Activated naive CD4-positive, alpha-beta T cell (primary cell): ENCODE measurements at places on chromosomes 12 and 14.

GRCh38 chr12:12586879-12587675, 24.4 kb upstream of the DUSP16 start:
- DNase-seq: no peak

DNA sequence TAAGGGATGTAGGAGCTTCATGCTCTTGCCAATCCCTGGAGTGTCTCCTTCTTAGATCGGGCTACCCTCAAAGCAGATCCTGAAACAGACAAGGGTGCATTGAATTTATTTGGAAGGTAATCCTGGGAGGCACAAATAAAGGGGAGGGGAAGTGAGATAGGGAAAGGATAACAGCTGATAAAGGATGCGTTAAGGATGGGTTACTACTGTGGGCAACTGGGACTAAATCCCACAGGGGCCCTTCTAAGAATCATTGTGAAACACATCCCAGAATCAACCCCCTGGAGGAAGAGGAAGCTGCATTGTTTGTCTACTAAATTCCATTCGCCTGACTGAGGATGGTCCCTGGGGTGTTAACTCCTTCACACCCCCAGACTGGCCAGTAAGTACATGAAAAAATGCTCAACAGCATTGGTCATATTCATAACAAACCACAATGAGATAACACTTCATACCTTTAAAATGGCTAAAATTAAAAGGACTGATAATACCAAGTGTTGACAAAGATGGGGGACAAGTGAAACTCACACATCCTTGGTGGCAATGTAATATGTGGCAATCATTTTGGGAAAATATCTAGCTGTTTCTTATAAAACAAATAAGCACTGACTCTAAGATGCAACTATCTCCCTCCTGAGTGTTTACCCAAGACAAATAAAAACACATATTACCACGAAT, 37.0 kb upstream of the CMKLR1 start:
- DNase-seq: no peak

- DNase-seq: no peak
These were observed 116.5 kb downstream of the PAH start for GRCh38 chr12:102800565-102800964.

DNA sequence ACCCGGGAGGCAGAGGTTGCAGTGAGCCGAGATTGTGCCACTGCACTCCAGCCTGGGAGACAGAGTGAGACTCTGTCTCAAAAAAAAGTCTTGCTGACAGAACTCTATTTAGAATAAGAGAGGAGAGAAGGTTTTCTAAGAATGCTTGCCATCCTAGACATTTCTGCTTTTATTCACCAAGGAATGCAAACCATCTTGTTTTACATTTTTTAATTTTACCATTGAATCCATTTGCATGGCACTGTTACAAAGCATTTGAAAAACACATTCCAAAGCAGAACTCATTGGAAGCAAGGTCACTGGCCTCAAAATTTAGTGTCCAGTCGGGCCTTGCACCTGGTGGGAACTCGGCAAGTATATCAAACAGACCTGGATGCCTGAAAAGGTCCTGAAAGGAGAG, 44.2 kb upstream of the RASSF3 start:
- DNase-seq: no peak

DNA sequence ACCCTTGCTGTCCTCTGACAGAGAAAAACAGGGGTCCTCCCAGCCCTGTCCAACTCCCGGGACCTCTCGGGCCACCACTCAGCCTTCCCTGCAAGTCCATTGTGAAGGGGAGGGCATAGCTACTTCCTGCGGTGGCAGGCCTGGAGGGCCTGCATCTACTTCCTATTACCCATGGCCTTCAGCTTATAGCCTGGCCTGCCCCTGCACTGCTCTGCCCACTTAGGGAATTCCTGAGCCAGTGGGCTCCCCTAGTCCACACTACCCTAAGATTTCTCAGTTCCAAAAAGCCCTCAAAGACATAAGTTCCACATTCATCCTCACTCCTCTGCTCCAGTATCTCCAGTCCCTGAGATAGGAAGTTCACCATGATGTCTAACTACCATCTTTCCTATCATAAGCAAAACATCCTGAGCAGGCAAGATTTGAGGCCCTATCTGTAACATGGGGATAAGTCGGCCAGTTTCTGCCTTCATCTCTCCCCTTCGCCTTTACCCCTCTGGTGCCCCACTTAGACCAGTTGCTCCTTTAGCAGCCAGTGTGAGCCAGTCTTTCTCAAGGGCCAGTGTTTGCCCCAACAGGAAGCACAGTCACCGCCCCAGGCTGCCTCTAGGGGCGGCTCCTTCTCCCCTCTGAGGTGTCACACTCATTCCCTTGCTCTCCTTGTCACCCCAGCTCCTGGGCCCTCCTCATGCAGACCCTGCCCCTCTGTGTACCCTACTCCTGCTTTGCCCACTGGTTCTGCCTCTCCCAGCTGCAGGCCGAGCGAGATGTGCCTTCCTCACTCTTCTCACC, 10.9 kb downstream of the HDAC7 start:
- DNase-seq: no peak

GRCh38 chr12:56591961-56592360, 38.2 kb downstream of the BAZ2A start:
- DNase-seq: no peak

GRCh38 chr12:50825372-50825838, 17.3 kb upstream of the TMPRSS12 start:
- DNase-seq: no peak
